Left hindlimb (tissue), 1 donor: ENCODE measurements at places on chromosomes 5 and 9.
A peak's percentile ranks its signal among the peaks of the same experiment; 100 is the strongest.

- no peak for DNase-seq
Measured at GRCh38 chr5:163473635-163474243, 13.3 kb downstream of the HMMR start.

GRCh38 chr9:119839888-119840287, 470.7 kb upstream of the BRINP1 start:
- no peak for DNase-seq

DNA sequence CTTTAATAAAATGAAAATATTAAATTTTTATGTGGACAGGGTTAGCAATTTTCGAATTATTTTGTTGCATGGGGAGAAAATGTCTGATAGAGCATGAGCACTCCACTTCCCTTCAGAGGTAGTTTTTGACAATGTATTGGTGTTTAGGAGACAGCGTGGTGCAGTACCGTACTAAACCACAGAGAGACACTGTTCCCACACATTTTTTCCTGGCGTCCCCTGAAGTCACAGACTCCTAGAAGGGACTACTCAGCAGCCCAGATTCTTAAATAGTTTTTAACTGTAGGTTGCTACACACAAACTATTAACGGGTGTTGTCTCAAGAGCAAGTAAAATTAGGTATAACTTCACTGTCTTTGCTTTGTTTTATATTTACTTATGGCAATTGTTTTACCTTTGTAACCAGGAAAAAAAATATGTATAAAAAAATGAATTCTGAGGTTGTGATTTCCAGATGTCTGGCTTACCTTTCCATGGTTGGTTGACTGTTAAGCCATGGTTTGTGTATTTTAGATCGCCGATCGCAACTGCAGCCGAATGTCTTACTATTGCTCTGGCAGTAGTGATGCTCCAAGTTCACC, 171.2 kb downstream of the DOCK8 start:
- peak; percentile 63 for DNase-seq

DNA sequence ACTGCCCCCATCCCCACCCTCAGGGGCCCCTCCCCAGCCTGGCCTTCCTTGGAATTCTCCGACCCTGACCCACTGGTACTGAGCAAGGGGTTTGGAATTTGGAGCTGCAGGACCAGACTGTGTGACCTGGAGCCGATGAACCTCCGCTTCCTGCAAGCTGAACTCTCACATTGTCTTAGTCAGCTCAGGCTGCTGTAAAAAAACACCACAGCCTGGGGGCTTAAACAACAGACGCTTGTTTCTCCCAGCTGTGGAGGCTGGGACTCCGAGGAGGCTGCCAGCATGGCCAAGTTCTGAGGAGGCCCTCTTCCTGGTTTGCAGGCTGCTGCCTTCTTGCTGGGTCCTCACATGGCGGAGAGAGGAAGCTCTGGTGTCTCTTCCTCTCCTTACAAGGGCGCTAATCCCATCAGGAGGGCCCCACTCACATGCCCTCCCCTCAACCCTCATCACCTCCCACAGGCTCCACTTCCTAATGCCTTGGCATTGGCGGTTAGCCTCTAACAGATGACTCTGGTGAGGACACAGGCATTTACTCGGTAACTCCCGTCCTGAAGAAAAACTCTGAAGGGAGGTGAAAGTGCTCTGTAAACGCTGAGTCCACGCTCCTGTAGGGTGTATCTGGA, 42.4 kb downstream of the C5orf15 start:
- DNase-seq: no peak

- no peak for DNase-seq
Measured at GRCh38 chr9:78144008-78144381, 91.9 kb upstream of the CEP78 start.

- peak; percentile 81 for DNase-seq
Measured at GRCh38 chr9:134128727-134129679, 6.9 kb upstream of the WDR5 start.

DNA sequence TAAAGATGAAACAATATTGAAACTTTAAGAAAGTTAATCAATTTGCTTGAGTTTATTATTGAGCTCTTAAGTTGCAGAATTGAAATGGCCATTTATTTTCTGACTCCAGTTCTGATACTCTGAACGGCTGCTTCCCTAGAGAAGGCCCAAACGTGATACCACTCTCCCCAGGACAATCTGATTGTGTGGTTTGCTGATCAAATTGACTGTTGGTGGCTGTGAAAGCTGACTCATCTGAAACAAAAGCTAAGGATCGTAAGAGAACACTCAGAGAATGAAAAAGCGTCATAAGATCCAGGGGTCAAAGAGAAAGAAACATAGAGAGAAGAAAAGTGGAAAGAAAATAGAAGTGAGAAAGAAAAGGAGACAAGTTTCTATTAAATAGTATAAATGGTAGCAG, 147.2 kb downstream of the IZUMO3 start:
- DNase-seq: no peak

DNA sequence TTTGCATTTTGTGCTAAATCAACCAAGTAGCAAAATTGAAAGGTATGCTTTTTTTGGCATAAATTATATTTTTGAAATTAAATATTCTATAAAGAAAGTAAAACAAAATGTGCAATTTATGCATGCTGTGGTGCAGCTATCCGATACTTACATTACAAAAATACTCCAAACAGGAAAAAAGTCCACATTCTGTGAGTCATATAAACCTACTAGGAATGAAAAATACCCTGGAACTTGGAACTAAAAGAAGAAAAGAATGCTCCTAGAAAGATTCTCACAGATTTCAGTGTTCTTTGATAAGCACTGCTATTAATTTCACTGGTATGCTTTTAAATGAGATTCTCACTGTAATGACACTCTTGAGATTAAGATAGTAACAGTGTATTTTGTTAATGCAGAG, 92.6 kb downstream of the OSMR start:
- no peak for DNase-seq

DNA sequence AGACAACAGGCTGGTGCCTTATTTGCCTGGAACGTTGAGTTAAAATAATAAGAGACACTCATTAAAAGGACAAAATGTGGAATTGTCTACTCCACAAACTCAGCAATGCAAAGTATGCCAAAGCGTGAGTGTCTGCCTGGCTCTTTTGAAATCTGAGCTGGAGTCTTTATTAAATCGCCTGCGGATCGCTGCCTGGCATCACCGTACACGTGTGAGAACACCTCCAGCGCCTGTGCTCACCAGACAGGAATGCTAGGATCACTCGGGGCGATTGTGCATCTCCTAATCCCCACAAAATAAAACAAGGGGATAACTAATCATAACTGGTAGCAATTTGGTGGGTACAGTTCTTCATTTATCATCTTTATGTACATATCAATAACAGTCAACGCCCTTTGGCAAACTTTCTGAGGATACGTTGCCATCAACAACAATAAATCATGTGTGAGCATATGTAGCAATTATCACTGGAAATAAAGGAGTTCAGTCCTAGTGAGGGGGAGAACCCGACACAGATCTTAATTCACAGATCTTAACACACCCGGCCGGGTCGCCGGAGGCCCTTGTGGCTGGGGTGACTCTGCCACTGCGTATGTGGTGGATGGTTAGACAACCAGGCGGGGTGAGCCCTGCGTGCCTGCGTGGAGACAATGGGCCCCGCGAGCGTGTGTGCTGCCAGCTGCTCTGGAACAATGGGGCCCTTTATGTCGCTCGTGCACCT, 284.9 kb upstream of the IRX1 start:
- DNase-seq: peak; percentile 57

DNA sequence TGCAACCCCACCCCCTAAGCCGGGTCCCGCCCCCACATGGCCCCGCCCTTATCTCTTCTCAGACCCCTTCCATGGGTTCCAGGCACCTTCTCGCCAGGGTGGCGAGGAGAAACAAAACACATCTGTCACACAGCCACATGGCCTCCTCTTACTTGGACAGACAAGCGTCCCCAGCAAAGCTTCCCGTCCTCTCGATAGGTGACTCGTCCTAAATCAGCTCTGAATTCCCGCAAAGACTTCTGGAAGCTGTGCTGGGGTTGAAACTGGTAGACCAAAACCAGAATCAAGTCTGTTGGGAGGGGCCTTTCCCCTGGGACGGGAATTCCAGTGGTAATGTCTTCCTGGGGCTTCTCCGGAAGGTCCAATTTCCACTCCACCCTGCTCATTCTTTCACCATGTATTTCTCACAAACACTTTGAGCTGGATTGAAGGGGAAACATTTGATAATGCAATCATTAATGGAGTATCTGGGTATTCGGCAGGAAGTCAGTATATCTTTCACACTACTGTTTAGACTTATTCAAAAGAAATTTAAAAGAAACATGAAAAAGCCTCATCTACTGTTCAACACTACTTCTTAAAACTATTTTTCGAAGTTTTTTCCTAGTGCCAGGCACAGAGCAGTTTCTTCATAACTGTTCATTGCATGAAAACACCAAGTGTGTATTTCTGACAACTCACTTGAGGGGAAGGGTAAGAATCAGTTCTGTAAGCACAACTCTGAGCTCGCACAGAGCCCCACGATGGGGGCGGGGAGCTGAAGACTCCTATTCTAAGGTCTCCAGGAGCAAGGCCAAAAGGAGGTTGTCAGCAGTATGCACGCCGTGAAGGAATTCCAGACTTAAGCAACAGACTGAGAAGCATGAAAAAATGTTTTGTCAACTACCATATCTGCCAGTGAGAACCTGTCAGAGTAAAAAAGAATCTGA, 644 bp upstream of the CTNNAL1 start:
- peak; percentile 47 for DNase-seq

GRCh38 chr9:113652355-113653152, 189.0 kb downstream of the RGS3 start:
- DNase-seq: no peak

- DNase-seq: peak; percentile 93
Measured at GRCh38 chr9:113614843-113615648, 151.5 kb downstream of the RGS3 start.

DNA sequence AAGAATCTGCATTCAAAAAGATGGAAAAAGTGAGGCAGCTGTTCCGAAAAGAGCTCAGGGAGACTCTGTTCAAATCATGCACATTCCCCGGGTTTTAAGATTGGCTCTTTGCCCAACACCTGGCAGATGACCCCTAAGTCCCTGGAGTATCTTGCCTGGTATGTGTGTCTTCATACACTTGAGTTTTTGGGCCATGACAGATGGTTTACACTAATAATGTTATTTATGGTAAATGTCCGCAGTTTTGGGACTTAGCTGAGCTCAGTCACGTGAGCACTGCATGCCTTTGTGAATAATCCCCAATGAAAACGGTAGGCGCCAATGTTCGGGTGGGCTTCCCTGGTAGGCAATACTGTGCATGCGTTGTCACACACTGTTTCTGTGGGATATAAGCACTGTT, 316.1 kb downstream of the PRDM9 start:
- no peak for DNase-seq

GRCh38 chr5:105877592-105877991, 1793.1 kb downstream of the EFNA5 start:
- DNase-seq: no peak

GRCh38 chr9:109519366-109519765, 21.3 kb upstream of the PTPN3 start:
- no peak for DNase-seq

GRCh38 chr9:88716596-88717290, 181.8 kb downstream of the NXNL2 start:
- no peak for DNase-seq

GRCh38 chr9:100739666-100740065, 161.8 kb downstream of the CAVIN4 start:
- no peak for DNase-seq
